ENCODE measurements at places on chromosomes 5 and 9. TPM values are rescaled to one million over a fixed set of nuclear protein-coding genes. Genes with fewer than 3 reads are reported as not detected.

SLC2A6 gene
- total RNA-seq, result 3.1 TPM

CARD9 gene
- total RNA-seq, result 3.1 TPM

DMRT2 gene
- 5.1 TPM for total RNA-seq

- H3K4me1 ChIP-seq, result no peaks in the 10 kb centered on the region
- no peak for DNase-seq
- no peaks in the 10 kb centered on the region for H3K36me3 ChIP-seq
- no peaks in the 10 kb centered on the region for H3K27me3 ChIP-seq
- no peak overlapping the region for H3K27ac ChIP-seq
- H3K4me3 ChIP-seq, result no peak overlapping the region
Observed at GRCh38 chr5:10319202-10319851, 11.6 kb upstream of the CMBL start.

GRCh38 chr5:10161778-10162177, 87.9 kb downstream of the ATPSCKMT start:
- no peak overlapping the region for H3K4me3 ChIP-seq
- H3K27me3 ChIP-seq, result no peaks in the 10 kb centered on the region
- DNase-seq, result no peak
- no peak overlapping the region for H3K27ac ChIP-seq
- H3K36me3 ChIP-seq, result no peaks in the 10 kb centered on the region
- no peaks in the 10 kb centered on the region for H3K4me1 ChIP-seq

- no peak for DNase-seq
- H3K4me1 ChIP-seq, result peaks cover 91% of the 10 kb centered on the region
- peak overlapping the region; percentile 18 for H3K4me3 ChIP-seq
Observed at GRCh38 chr9:4111233-4112008, 188.4 kb downstream of the GLIS3 start.

DNA sequence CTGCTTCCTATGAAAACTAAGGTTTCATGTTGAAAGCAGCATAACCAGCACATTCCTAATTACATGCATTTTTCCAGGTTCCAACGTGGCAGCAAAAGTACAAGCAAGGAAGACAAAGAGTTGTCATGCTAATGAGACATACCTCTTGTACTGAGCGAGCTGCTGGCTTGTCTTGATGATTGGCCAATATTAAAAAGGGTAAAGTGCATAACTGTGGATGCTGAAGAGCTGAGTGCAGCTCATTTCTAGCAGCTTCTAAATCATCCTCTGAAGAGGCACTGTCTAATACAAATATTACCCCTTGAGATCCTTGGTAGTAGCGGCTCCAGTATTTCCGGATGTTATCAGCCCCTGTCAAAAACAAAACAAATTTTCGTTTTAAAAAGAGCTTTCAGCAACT, 197.3 kb downstream of the ARL15 start:
- no peak for DNase-seq
- no peaks in the 10 kb centered on the region for H3K36me3 ChIP-seq
- H3K27ac ChIP-seq, result no peak overlapping the region
- H3K4me1 ChIP-seq, result no peaks in the 10 kb centered on the region
- H3K4me3 ChIP-seq, result no peak overlapping the region

DNA sequence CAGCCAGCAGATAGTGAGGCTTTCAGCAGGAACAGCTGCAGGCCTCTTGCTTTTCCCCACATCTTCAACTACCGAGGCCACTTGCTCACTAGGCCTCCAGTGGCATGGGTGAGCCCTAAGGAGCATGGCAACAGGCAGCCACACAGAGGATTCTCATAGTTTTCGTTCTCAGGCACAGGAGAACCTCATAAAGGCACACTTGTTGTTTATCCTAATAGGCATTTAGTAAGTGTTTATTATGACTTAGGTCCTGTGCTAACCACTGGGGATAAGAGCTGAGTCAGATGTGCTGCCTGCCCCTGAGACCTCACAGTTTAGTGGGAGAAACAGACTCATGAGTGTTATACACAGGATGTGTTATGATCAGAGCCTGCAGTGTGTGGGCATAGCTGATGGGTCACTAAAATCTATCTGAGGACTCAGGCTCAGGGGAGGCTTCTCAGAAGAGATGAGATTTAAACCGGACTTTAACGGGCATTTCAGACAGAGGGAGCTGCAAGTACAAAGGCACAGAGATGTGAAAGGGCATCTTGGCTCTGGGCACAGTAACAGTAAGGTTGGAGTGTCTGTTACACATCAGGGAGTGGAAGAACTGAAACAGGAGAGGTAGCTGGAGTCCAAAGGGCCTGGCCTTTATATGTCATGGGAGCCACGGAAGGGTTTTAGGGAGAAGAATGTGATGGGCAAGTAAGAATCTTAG, 21.0 kb upstream of the HEMGN start:
- no peak overlapping the region for H3K27ac ChIP-seq
- DNase-seq, result no peak
- no peaks in the 10 kb centered on the region for H3K36me3 ChIP-seq
- H3K4me1 ChIP-seq, result no peaks in the 10 kb centered on the region
- H3K4me3 ChIP-seq, result no peak overlapping the region

DNA sequence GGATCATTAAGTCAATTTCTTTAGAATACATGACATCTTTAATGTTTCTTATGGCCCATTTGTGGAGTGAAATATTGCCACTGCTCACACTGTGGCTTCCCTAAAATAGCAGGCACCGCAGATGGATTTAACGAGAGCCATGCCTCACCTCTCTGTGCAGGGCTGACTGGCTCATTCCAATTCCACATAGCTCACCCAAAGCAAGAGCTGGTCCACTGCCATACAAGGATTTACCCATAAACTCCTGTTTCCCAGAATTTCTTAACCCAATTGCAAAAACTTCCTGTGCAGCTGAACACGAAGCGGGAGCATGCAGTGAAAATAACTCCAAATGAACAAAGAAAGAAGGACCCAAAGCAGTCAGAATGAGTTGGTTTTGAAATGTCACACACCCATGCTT, 159.5 kb downstream of the BAAT start:
- no peak overlapping the region for H3K4me3 ChIP-seq
- H3K27ac ChIP-seq, result no peak overlapping the region
- no peaks in the 10 kb centered on the region for H3K36me3 ChIP-seq
- no peaks in the 10 kb centered on the region for H3K27me3 ChIP-seq
- DNase-seq, result no peak

DNA sequence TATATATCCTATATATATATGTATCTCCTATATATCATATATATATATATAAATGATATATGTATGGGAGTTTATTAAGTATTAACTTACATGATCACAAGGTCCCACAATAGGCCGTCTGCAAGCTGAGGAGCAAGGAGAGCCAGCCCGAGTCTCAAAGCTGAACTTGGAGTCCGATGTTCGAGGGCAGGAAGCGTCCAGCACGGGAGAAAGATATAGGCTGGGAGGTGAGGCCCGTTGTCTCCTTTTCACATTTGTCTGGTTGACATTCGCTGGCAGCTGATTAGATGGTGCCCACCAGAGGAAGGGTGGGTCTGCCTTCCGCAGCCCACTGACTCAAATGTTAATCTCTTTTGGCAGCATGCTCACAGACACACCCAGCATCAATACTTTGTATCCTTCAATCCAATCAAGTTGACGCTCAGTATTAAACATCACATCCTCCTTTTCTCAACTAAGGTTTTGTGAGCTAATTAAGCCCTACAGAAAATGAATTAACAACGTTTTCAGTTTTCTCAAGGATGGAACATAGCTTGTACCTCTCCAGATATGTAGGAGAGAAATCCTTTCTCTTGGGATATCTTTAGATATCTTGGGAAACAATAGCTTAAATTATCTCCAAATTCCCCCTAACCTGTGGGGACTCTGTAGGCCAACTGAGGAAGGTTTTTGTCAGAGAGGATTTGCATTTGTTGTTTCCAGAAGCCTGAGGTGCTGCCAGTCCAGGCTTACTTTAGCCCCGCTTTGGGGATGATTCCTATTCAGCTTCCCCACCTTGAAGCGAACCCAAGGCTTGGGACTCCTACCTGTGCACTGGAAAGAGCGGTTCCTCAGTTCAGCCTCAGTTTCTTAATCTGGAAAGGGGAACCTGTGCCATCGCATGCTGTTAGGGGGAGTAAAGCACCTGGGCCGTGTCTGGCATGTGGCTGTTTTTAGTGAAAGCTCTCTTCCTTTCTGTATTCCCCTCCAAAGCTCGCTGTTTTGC, 163.2 kb downstream of the CACNA1B start:
- H3K4me1 ChIP-seq, result no peaks in the 10 kb centered on the region
- no peak overlapping the region for H3K4me3 ChIP-seq
- no peak overlapping the region for H3K27ac ChIP-seq
- no peak for DNase-seq
- no peaks in the 10 kb centered on the region for H3K27me3 ChIP-seq

DNA sequence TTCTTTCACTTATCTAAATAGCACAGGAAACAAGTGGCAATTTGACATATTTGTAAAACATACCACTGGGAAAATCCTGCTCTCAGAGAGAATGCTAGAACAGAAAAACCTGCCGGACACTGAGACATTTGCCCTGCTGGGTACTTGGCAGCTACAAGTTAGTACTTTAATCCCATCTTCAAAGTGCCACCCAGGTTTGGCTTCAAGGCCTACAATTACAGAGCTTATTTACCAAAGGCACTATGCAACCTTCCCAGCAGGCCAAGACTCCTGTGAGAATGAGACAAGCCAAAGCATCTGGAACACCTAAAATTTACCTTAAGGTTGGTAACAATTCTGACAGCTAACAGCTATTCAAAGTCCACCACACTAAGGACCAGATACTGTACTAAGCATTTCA, 78.3 kb downstream of the TSSK1B start:
- H3K4me3 ChIP-seq, result no peak overlapping the region
- no peaks in the 10 kb centered on the region for H3K4me1 ChIP-seq
- no peaks in the 10 kb centered on the region for H3K36me3 ChIP-seq
- H3K27ac ChIP-seq, result no peak overlapping the region
- no peak for DNase-seq
- no peaks in the 10 kb centered on the region for H3K27me3 ChIP-seq

- no peak overlapping the region for H3K4me3 ChIP-seq
- H3K27me3 ChIP-seq, result no peaks in the 10 kb centered on the region
- H3K27ac ChIP-seq, result no peak overlapping the region
Observed at GRCh38 chr9:36187414-36187813, 3.3 kb upstream of the CLTA start.

- no peak overlapping the region for H3K27ac ChIP-seq
- DNase-seq, result no peak
- H3K4me3 ChIP-seq, result no peak overlapping the region
- no peaks in the 10 kb centered on the region for H3K4me1 ChIP-seq
- H3K36me3 ChIP-seq, result no peaks in the 10 kb centered on the region
Observed at GRCh38 chr9:105307591-105308130, 63.2 kb downstream of the SLC44A1 start.

GRCh38 chr9:4243113-4243512, 56.8 kb downstream of the GLIS3 start:
- H3K27ac ChIP-seq, result no peak overlapping the region
- peaks cover 4% of the 10 kb centered on the region for H3K4me1 ChIP-seq
- H3K4me3 ChIP-seq, result no peak overlapping the region
- no peaks in the 10 kb centered on the region for H3K36me3 ChIP-seq
- no peaks in the 10 kb centered on the region for H3K27me3 ChIP-seq
